Muscle of leg (tissue), 16 donors: ENCODE measurements at places on chromosomes 13 and 19. TPM values are rescaled to one million over a fixed set of nuclear protein-coding genes. Genes with fewer than 3 reads are reported as not detected.

The ZAR1L gene
- 0.08 TPM for polyA plus RNA-seq

The PTH2 gene
- not detected for polyA plus RNA-seq

The RNF225 gene
- polyA plus RNA-seq = not detected

The NBEA gene
- 19.8 TPM for polyA plus RNA-seq

The ZNF724 gene
- polyA plus RNA-seq = 2.5 TPM

The PLPP2 gene
- polyA plus RNA-seq = 0.21 TPM

The ZFP14 gene
- polyA plus RNA-seq = 6.1 TPM

The C13orf46 gene
- 0.56 TPM for polyA plus RNA-seq

The TMPRSS9 gene
- 0.11 TPM for polyA plus RNA-seq

The RHPN2 gene
- 2.2 TPM for polyA plus RNA-seq

The ZNF567 gene
- 7.8 TPM for polyA plus RNA-seq

The ZNF541 gene
- polyA plus RNA-seq = 0.05 TPM

The SUGP1 gene
- 32.4 TPM for polyA plus RNA-seq

The COMP gene
- polyA plus RNA-seq = 5.5 TPM

The FCHO1 gene
- 0.87 TPM for polyA plus RNA-seq

The NKG7 gene
- 2.3 TPM for polyA plus RNA-seq

The GSX1 gene
- not detected for polyA plus RNA-seq

The IGFL2 gene
- not detected for polyA plus RNA-seq

The ZNF763 gene
- polyA plus RNA-seq = 1.3 TPM

The POSTN gene
- polyA plus RNA-seq = 3,638 TPM

The CATSPERD gene
- polyA plus RNA-seq = not detected

The TGFBR3L gene
- polyA plus RNA-seq = not detected

The SARS2 gene
- polyA plus RNA-seq = 21.9 TPM

The HIPK4 gene
- 2.0 TPM for polyA plus RNA-seq

The ZNF486 gene
- 6.2 TPM for polyA plus RNA-seq

The KLHL1 gene
- not detected for polyA plus RNA-seq

The PLK5 gene
- 0.31 TPM for polyA plus RNA-seq

The CBY2 gene
- polyA plus RNA-seq = not detected

The JSRP1 gene
- polyA plus RNA-seq = 65.5 TPM

The KIR2DL3 gene
- polyA plus RNA-seq = not detected

The HMG20B gene
- 46.0 TPM for polyA plus RNA-seq

The FGF22 gene
- polyA plus RNA-seq = 0.15 TPM

The KIR2DL1 gene
- polyA plus RNA-seq = not detected

The ZNF610 gene
- polyA plus RNA-seq = 3.7 TPM

The TJP3 gene
- polyA plus RNA-seq = 0.07 TPM

The CEBPA gene
- polyA plus RNA-seq = 11.3 TPM

The TNFAIP8L1 gene
- 12.9 TPM for polyA plus RNA-seq

The TYROBP gene
- polyA plus RNA-seq = 18.7 TPM
